ENCODE measurements at places on chromosomes 5 and 9.

DNA sequence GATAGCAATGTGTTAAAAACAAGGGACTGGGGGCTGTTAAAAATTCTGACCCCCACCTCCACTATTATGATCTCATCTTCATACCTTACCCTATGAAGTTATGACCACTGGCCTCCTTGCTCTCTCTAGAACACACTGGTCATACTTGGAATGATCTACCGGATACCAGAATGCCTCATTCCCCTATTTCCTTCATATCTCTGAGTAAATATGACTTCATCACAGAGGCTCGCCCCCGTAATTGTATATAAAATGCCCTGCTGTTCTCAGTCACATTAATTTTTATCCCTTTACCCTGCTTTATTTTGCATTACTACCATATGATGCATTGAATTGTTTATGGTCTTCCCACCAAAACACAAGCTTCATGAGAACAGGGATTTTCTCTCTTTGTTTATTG, 29.2 kb downstream of the IZUMO3 start:
- no peak for DNase-seq

DNA sequence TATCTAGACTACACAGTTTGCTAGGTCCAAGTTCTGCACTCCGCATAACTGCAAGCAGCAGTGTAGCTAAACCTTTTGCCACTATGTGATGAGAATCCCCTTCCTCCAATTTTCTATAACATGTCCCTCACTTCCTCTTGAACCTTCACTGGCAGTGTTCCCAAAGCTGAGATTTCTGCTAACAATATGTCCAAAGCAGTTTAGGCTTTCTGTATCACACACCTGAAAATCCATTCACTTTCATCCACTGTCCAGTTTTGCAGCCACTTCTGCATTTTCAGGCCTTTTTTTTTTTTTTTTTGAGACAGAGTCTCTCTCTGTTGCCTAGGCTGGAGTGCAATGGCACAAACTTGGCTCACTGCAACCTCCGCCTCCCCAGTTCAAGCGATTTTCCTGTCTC, 111.1 kb downstream of the GADD45G start:
- DNase-seq = no peak

DNA sequence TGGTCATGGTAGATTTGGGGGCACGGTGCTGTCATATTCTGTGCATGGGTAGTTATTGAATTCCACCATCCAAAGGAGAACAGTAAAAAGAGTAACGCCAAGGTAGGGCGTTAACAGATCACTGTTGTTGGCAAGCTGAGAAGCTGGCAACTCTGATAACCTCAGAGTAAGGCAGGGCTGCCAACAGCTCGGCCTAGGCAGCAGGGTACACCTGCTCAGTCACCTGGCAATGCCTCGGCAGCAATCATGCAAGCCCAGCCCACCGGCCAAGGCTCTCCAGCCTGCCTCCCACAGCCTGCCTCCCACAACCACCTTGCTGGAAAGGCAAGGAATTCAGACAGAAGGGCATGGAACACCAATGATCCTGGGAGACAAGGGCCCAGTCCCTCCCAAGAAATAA, 63.9 kb downstream of the KLHL3 start:
- DNase-seq = no peak

DNA sequence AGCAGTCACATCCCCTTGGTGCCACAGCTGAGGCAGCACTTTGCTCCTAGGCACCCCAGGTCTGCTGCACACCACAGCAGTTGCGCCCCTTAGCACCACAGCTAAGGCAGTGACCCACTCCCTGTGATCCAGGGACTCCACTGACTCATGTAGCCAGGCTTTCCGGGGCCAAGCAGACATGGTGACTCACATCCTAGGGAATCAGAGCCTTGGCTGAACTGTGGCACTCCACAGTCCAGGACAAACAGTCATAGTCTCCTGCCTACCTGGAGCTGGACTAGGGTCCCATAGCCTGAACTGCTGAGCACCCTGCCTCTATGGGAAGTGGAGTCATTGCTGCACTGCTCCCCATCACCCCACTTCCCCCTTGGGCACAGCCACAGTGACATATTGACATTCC, 338.7 kb downstream of the NPR3 start:
- no peak for DNase-seq

- no peak for DNase-seq
Observed at GRCh38 chr9:19161257-19162025, 34.1 kb upstream of the PLIN2 start.

GRCh38 chr5:163565492-163565891, 60.1 kb downstream of the MAT2B start:
- DNase-seq = no peak

DNA sequence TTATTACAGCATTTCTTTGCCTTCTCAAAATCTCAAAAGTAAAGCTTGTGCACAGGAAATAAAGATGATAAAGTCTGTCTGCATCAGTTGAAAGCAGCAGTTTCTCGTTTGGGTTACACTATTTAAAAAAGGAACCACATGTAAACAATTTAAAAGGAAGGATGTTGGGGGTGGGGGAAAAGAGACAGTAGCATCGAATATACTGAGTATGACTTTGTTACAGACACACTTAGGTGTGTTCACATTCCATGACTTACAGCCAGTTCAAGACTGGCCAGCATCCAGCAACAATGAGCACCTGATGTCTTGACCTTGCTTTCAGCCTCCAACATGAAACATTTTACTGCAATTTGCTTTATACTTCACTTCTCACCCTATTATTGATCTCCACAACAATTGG, 8.7 kb downstream of the GAPT start:
- DNase-seq = no peak
